Activated CD8-positive, alpha-beta memory T cell treated with anti-CD3 and anti-CD28 coated beads for 4 hours (primary cell): ENCODE measurements at places on chromosomes 6 and 20.

DNA sequence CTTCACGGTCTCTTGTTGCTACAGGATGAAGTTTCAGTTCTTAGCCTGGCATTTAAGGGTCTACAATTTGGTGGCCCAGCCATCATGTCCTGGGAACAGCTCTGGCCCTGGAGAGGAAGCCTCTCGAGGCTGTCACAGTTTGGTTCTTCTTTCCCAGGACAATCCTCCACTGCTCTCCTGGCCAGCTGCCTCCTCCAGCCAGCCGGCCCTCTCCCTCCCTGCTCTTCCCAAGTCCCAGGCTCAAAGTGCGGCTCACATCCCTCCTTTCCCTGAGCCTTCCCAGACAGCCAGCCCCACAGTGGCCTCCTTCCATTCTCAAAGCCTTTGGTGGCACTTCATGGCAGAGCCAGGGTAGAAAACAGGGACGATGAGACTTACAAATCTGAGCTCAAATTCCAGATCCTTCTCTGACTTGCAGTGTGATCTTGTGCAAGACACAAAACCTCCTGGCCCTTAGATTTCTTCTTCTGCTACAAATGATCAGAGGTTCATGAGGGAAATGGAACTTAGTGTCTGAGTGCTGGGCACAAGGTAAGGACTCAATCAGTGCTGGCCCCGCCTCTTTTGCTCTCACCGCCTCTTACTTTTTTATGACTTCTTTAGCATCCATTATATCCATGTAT lies 223.8 kb upstream of the ECI2 start:
- no peak for DNase-seq

GRCh38 chr6:54135665-54136369 lies 24.6 kb downstream of the MLIP start:
- DNase-seq = no peak

DNA sequence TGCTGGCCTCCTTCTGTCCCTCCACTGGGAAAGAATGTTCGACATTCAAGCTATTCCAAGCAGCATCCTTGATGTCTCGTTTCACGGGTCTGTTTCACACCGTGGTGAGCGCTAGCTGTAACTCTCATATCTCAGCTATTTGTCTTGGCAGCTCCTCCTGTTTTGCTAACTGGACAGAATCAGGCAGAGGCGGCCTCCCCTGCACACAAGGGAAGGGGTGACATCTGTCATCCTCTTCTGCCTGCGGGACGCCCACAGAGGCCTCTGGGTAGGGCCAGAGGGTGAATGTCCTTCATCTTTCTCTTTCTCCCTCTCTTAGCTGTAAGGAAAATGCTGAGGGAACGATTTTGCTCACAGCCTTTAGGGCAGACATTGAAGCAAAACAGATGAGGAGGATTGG lies 232.8 kb upstream of the GMDS start:
- no peak for DNase-seq

- no peak for DNase-seq
Observed at GRCh38 chr6:56386717-56387116, 139.3 kb upstream of the COL21A1 start.

- no peak for DNase-seq
Observed at GRCh38 chr20:9615766-9616454, 101.5 kb downstream of the LAMP5 start.

- no peak for DNase-seq
Observed at GRCh38 chr20:38406476-38406875, 28.7 kb downstream of the SNHG17 start.

DNA sequence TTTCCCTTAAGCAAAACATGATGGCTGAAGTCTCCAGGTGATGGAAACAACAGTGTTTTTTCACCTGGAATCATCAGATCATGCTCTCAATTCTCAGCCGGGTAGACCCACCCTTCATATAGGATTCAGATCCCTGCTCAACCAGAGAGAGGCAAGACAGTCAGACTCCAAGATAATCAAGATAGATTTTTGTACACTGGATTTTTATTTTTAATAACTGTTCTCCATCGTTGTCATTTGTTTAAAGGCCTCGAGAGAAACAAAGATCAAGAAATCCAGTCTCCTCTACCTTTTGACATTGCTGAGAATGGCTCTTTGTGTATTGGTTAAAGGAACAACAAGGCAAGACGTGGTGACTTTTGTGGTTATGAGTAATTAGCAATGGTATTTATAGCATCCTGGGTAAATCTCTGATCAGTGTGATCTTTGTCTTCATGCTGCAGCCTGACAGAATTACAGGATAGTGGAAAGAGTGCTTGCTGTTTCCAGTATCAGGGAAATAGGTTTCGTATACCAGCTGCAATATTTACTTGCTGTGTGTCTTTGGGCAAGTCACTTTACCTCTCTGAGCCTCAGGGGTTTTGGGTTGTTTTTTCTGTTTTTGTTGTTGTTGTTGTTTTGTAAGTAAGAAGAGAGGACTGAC lies 29.9 kb downstream of the ID4 start:
- DNase-seq = no peak

DNA sequence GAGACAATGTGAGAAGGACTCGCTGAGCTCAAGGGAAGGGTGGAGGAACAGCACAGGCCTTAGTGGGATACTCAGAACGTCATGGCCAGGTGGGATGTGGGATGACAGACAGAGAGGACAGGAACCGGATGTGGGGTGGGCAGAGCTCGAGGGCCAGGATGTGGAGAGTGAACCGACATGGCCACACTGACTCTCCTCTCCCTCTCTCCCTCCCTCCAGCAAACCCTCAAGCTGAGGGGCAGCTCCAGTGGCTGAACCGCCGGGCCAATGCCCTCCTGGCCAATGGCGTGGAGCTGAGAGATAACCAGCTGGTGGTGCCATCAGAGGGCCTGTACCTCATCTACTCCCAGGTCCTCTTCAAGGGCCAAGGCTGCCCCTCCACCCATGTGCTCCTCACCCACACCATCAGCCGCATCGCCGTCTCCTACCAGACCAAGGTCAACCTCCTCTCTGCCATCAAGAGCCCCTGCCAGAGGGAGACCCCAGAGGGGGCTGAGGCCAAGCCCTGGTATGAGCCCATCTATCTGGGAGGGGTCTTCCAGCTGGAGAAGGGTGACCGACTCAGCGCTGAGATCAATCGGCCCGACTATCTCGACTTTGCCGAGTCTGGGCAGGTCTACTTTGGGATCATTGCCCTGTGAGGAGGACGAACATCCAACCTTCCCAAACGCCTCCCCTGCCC lies 1.7 kb downstream of the TNF start:
- DNase-seq = no peak

DNA sequence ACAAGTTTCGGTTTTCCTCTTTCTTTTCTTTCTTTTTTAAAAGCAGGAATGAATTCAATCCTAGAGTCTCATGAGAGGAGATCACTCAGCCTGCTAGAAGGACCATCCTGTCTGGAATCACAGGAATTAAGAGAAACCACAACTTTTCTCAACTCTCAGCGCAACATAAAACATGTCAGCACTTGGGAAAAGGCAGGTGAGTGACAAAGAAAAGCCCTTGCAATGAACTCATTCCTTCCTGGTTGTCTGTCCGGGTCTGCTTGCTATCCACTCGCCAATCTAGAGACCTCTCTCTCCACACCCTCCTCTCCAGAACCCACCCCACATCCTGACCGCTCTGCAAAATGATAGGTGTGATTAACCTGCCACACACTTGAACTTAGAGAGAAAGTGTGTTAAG lies 253.8 kb downstream of the LY86 start:
- no peak for DNase-seq

DNA sequence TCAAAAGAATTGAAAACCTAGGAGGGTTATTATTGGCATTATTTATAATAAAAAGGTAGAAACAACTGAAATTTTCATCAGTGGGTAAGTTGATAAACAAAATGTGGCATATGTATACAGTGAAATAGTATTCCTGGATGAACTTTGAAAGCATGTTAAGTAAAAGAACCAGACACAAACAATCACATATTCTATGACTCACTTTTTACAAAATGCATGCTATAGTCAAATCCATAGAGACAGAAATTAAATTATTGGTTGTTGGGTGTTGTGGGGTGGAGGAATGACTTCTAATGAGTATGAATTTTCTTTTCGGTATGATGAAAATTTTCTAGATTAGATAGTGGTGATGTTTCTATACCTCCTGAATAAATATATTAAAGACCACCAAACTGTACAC lies 94.6 kb downstream of the LRRC1 start:
- DNase-seq = no peak

DNA sequence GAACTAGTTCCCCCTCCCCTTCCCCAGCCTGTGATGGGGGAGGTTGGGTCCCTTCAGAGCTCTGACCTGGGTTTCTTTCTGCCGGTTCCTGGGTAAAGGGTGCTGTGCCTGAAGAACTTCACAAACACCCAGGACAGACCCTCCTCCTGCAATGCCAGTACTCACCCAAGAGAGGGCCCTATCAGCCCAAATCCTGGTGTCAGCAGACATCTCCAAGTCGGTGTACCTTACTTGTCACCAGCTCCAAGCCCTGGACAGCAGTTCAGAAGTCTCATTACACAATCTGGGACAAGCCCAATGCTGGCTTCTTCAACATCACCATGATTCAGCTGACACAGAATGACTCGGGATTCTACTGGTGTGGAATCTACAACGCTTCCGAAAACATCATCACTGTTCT lies 467 bp downstream of the TREML4 start:
- no peak for DNase-seq

DNA sequence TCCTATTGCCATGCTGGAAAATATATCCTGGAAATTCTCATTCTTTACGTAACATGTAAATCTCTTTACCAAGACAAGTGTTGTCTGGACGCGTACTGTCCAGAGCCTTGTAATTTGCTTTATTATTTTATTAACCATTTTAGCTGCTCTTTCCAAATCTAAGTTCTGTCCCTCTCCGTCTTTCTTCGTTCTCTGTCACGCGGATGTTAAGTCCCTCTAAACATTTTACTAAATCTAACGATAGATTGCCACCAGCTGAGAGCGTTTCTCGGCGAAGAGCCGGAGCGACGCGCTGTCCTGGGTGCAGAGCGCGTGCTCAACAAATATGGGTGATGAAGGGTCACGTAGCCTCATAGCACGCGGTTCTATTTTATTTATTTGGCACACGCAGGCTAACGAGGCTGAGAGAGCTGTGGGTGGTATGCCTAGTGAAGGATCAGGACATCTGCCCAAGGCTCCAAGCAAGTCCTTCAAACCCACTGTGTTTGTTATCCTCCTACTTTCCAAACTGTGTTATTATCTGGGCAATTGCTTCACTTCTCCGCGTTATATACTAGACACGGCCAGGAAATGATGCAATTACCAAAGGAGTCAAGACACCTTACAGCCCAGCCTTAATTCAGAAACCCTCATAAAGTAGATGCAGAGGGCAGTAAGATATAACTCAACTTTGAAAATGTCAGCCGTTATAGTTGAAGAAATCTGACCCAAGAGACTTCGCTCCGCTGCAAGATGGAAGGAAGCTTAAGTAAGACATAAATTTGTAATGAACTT lies 10.0 kb upstream of the NCOA7 start:
- DNase-seq = peak; percentile 35

DNA sequence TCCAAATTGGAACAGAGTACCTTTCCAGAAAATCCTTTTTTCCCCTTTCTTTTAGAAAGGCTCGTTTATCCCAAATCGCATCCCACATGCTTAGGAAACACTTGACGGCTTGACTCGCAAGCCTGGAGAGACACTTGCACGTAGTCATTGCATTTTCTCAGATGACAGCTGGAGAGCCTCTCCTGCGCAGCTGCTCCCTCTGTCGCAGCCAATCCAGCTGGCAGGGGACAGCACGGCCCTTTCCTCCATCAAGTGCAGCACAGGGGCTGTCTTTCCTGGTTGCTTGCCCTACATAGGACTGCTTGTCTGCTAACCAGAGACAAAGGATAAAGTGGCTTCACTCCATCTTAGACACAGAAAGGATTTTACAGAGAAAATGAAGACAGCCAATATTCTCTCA lies 77.6 kb upstream of the RGS17 start:
- DNase-seq = no peak

DNA sequence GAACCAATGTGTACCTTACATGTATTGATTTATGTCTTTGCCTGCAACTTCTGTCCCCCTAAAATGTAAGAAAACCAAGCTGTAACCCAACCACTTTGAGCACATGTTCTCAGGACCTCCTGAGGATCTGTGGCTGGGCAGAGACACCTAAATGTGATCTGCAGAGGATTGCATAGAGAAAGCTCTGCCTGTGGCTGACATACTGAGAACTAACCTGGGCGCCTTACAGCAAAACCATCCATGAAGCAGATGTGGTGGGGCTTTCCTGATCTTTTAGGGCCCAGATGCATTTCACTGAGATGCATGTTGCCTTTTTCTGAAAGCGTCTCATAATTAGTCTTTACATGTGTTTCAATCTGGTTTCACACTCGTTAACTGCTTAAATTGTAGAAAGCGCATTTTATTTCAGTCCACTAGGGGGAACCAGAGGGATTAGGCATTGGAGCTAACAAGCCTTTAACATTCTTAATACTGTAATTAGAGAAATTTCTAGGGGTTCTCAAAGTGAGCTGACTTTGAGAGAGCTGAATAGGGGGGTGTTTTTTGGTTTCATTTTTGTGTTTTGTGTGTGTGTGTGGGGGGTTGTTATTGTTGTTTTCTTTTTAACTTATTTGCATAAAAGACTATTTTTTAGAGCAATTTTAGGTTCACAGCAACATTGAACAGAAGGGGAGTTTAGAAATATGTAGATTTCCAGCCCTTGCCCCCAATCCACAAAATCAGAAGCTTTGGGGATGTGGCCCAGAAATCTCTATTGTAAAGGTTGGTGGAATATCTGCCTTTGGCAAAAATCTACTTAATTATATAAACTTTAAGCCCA lies 50.9 kb upstream of the FAM184A start:
- DNase-seq = no peak

- no peak for DNase-seq
Observed at GRCh38 chr6:4472969-4473642, 303.1 kb upstream of the CDYL start.

GRCh38 chr6:95135182-95135581 lies 442.2 kb upstream of the MANEA start:
- no peak for DNase-seq

GRCh38 chr6:30826961-30827342 lies 57.4 kb upstream of the DDR1 start:
- DNase-seq = no peak

DNA sequence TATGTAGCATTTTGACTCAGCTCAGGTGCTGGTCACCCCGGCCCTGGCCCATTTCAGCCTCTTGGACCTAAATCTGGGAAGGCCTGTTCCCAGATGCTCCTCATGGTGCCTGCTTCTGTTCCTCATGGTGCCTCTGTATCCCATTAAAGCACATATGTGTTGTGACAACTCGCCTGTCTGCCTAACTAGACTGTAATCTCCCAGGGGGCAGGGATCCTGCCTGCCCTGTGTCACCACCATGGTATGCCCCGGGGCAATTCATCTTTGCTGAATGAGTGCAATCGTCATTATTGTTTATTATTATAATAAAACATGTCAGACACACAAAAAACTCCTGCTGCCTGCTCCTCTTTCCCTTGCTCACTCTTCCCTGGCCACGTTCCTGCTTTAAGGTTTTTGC lies 62.0 kb downstream of the ZFP64 start:
- no peak for DNase-seq

GRCh38 chr20:45032276-45032675 lies 66.0 kb downstream of the STK4 start:
- no peak for DNase-seq
